ENCODE measurements at places on chromosomes 13 and 19.

DNA sequence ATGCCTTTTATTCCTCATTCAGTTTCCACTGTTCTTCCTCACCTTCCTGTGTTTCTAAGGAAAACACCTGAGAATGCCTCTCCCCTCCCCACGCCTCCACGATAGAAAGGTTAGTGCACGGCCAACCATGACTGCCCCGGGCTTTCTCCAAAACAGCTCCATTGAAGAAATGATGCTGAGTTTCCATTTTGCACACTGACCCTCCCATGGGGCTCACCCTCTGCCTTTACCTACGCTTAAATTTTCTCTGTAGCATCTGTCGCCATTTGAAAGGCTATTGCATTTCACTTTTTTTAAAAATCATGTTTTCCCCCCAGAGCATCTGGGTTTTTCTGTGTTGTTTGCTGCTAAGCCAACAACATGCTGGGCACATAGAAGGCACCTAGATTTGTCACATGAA is 48.2 kb downstream of the ABCC4 start:
- no peak for DNase-seq

GRCh38 chr13:100333141-100333540 is 244.2 kb downstream of the PCCA start:
- DNase-seq: no peak

DNA sequence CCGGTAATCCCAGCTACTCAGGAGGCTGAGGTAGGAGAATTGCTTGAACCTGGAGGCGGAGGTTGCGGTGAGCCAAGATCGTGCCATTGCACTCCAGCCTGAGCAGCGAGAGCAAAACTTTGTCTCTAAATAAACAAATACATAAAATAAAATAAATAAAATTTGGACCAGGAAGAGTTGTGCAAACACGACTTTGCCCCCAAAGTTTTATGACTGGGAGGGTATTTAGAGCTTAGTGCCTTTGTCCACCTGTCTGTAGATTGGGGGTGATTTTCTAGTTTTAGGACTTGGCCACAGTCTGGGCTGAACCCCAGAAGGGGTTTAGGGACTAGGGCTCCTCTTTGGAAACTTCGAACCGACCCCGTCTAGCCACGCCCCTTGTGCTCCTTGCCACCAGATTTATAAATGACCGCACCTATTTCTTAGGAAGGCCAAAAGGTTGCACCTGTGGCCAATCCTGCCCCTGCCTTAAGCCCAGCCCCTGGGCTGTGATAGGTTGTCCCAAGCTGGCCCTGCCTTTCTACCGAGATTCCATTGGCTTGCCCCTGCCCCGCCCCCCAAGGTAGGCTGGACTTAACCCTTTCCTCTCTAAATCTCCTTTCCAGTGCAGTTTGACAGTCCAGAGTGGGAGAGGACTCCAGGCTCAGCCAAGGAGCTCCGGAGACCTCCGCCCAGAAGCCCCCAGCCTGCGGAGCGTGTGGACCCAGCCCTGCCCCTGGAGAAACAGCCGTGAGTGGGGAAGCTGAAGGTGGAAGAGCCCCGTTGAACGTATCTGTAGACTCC is 5.3 kb downstream of the SHD start:
- DNase-seq: no peak

DNA sequence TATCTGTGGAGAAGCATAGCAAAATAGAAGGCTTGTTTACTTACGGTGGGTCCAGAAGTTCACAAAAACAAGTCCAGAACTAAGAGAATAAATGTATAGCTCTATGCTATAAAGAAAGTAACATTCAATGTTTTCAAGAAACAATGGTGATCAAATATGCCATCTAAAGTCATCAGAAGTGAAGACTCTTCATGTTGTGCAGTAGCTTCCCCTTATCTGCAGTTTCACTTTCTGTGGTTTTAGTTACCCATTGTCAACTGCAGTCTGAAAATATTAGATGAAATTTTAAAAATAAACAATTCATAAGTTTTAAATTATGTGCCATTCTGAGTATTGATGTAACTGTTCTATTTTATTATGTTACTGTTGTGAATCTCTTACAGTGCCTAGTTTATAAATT is 72.5 kb downstream of the EDNRB start:
- DNase-seq: no peak

Data from tibial artery (tissue), 4 donors.